Caco-2 (cell line): ENCODE measurements at places on chromosomes 3 and 15.

DNA sequence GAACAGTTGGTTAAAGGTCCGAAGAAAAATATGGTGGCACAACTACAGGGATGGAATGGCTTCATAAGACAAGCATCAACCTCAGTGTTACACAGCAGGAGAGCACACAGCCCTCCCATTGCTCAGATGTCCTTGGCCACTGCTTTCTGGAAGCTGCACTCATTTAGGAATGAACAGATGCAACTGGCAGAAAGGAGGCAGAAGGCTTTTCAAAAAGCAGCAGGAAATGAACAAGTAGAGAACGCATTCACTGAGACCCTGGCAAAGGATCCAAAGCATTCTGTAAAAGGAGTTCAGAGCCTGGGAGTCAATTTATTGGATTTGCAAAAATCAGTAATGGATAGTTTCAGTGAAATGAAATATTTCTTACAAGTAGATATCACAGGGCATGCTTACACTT, 101.1 kb downstream of the PDZRN3 start:
- H3K27ac ChIP-seq, result no peak overlapping the region
- no peak overlapping the region for H3K4me3 ChIP-seq
- H3K36me3 ChIP-seq, result peaks cover 2% of the 10 kb centered on the region; the same call in 1 of the 2 replicates

- H3K36me3 ChIP-seq, result no peaks in the 10 kb centered on the region
- H3K4me1 ChIP-seq, result no peaks in the 10 kb centered on the region
Observed at GRCh38 chr3:68764554-68764953, 167.8 kb downstream of the TAFA4 start.

DNA sequence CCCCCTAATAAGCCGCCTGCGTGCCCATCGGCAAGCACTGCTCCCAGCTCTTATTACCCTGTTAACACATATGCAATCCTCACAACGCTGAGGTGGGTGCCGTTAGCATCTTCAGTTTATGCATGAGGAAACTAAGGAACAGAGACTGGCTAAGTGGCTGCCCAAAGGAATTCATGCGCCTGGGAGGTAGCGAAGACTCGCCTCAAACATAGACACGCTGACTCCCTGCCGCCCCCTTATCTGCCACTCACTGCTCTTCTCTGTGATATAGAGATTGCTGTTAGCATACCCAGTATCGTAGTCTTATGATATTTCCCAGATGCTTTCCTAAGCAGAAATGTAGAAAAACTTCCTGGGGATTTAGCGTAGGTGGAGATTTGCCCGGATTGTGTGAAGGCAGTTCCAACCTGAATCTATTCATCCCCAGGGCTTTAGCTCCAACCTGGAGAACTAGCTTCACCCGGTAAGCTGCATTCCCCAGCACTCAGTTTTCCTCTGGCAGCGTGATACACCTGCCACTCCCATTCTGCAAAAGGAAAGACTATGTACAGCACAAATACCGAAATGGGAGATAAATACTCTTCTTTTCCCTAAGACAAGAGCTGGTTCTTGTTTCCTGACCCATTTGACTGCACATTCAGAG, 23.7 kb upstream of the CD47 start:
- H3K4me3 ChIP-seq, result no peak overlapping the region
- no peaks in the 10 kb centered on the region for H3K36me3 ChIP-seq
- no peak for DNase-seq
- H3K27me3 ChIP-seq, result peaks cover 2% of the 10 kb centered on the region; the same call in 1 of the 2 replicates
- no peak overlapping the region for H3K27ac ChIP-seq

DNA sequence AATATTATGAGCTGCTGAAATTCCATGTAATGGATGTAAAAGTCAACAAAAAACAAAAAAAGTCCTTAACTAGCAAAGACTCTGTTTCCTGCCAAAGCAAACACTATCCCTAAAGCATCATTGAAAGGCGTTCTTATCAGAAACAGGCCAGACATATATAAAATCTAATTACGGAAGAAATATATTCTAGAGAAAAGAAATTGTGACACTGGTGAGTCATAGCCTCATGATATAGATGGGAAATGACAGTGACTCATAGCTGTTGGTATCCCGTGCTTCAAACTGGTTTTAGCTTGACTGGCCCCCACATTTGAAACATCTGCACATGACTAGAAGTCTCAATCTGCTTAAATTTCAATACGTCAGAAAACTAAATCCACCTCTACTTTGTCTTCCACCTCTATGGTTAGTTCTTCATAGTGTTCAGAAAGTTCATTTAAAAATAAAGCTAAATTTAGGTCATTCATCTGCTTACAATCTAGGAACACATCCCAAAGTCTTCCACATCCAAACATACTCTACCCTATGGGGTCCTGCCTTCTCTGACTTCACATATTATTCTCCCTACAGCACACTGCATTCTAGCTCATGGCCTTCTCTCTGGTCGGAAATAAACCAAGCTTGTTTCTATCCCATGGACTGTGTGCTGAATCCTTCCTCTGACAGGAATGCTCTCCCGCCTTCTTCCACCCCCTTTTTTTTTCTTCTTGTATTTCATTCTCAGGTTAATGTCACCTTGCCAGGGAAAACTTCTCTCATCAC, 456.3 kb upstream of the ARRDC4 start:
- H3K4me1 ChIP-seq, result no peaks in the 10 kb centered on the region
- H3K27me3 ChIP-seq, result no peaks in the 10 kb centered on the region
- DNase-seq, result no peak
- H3K27ac ChIP-seq, result no peak overlapping the region

- no peak for DNase-seq
- no peaks in the 10 kb centered on the region for H3K36me3 ChIP-seq
- H3K27me3 ChIP-seq, result no peaks in the 10 kb centered on the region
Observed at GRCh38 chr3:107798381-107798780, 275.6 kb downstream of the BBX start.

DNA sequence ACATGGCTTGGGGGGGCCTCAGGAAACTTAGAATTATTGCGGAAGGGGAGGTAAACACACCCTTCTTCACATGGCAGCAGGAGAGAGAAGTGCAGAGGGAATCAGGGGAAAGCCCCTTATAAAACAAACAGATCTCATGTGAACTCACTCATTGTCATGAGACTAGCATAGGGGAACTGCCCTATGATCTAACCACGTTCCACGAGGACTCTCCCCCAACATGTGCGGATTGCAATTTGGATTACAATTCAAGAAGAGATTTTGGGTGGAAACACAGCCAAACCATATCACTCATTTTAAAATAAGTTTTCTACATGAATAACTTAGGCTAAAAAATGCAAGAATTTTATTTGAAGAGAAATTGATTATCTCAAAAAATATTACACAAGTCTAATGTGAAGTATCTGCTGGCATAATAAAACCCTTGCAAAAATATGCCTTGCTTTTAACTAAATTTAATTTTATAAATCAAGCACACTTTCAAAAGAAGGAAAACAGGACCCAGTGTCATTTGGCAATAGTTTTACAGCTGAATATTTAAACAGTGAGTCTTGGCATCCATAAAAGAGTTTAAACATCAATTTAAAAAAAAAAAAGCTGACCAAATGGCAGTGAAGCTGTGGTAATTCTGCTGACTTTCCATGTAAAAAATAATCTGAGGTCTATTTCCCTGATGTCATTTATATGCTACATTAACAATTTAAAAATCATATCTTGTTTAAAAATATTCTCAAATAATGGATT, 1057.2 kb downstream of the NAALADL2 start:
- H3K27me3 ChIP-seq, result no peaks in the 10 kb centered on the region
- no peaks in the 10 kb centered on the region for H3K4me1 ChIP-seq
- DNase-seq, result no peak
- H3K4me3 ChIP-seq, result no peak overlapping the region
- no peaks in the 10 kb centered on the region for H3K36me3 ChIP-seq
- H3K27ac ChIP-seq, result no peak overlapping the region

GRCh38 chr3:123843668-123844067, 40.5 kb downstream of the MYLK start:
- H3K27me3 ChIP-seq, result no peaks in the 10 kb centered on the region
- H3K27ac ChIP-seq, result no peak overlapping the region
- no peak overlapping the region for H3K4me3 ChIP-seq
- H3K36me3 ChIP-seq, result no peaks in the 10 kb centered on the region
- no peaks in the 10 kb centered on the region for H3K4me1 ChIP-seq

DNA sequence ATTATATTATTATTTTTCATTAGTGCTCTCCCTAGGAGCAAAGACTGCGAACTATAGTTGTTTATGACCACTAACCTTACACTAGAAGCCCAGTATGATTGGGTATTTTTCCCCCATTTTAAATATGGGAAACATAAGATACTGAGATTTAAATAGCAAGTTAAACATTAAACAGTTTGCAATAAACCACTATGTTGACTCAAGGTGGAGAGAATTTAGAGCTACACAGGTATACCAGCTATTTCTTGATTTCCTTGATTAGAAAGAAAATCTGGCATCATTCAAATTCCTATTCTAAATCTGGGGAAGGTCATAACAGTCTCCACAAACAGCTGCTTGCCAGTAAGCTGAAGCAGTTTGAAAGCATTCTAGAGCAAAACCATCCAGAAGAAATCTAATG, 863.8 kb upstream of the CFAP20DC start:
- DNase-seq, result no peak
- H3K27ac ChIP-seq, result no peak overlapping the region
- H3K27me3 ChIP-seq, result no peaks in the 10 kb centered on the region
- no peaks in the 10 kb centered on the region for H3K4me1 ChIP-seq
- H3K4me3 ChIP-seq, result no peak overlapping the region

- DNase-seq, result no peak
- no peaks in the 10 kb centered on the region for H3K27me3 ChIP-seq
- H3K27ac ChIP-seq, result no peak overlapping the region
- H3K36me3 ChIP-seq, result no peaks in the 10 kb centered on the region
- no peaks in the 10 kb centered on the region for H3K4me1 ChIP-seq
- no peak overlapping the region for H3K4me3 ChIP-seq
Observed at GRCh38 chr15:84099181-84099580, 136.4 kb upstream of the GOLGA6L4 start.

- no peaks in the 10 kb centered on the region for H3K4me1 ChIP-seq
- no peak overlapping the region for H3K27ac ChIP-seq
- H3K4me3 ChIP-seq, result no peak overlapping the region
- no peaks in the 10 kb centered on the region for H3K36me3 ChIP-seq
- H3K27me3 ChIP-seq, result no peaks in the 10 kb centered on the region
Observed at GRCh38 chr3:153180860-153181372, 18.9 kb downstream of the RAP2B start.

- no peak overlapping the region for H3K4me3 ChIP-seq
- H3K36me3 ChIP-seq, result no peaks in the 10 kb centered on the region
- peaks cover 14% of the 10 kb centered on the region for H3K4me1 ChIP-seq
- no peak for DNase-seq
- H3K27me3 ChIP-seq, result no peaks in the 10 kb centered on the region
Observed at GRCh38 chr3:120416868-120417267, 33.9 kb downstream of the FSTL1 start.

DNA sequence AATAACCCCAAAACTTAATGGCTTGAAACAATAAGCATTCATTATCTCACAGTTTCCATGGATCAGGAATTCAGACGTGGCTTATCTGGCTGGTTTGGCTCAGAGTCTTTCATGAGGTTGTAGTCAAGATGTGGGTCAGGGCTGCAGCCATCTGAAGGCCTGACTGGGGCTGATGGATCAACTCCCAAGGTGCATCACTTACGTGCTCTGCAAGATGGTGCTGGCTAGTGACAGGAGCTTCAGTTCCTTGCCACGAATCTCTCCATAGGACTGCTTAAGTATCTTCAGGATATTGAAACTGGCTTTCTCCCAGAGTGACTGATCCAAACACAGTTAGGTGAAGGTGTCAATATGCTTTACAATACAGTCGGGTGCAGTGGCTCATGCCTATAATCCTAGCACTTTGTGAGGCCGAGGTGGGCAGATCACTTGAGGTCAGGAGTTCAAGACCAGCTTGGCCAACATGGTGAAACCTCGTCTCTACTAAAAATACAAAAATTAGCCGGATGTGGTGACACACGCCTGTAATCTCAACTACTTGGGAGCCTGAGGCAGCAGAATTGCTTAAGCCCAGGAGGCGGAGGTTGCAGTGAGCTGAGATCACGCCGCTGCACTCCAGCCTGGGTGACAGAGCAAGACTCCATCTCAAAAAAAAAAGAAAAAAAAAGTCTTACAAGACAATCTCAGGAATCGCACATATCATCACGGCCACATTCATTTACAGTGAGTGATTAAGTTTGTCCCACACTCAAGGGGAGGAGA, 28.5 kb upstream of the PTPRG start:
- H3K4me1 ChIP-seq, result peaks cover 10% of the 10 kb centered on the region; the same call in 1 of the 2 replicates
- no peak for DNase-seq
- H3K36me3 ChIP-seq, result no peaks in the 10 kb centered on the region
- H3K27me3 ChIP-seq, result no peaks in the 10 kb centered on the region
